ENCODE measurements at places on chromosomes 12 and 14.

- DNase-seq, result peak; percentile 30
Observed at GRCh38 chr12:663293-663871, at the start of gene NINJ2. Gene NINJ2 (minus strand): TSS chr12:663445. CDS start chr12:663360, 85 bp downstream.

DNA sequence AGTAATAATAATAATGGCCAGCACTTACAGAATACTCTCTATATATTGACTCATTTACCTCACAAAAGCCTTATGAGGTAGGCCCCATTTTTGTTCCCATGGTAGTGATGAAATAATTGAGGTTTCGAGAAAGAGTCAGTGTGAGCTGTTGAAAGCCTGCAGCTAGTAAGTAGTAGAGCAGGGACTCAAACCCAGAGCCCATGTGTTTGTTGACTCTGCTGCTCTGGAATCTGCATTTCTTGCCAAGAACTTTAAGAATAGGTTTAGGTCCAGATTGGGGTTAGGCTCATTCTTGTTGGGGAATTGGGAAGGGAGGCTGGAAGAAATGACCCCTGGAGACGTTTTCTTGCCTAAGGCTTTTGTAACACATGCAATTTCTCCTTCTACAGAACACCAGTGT is 27.9 kb downstream of the DYRK4 start:
- DNase-seq, result no peak

DNA sequence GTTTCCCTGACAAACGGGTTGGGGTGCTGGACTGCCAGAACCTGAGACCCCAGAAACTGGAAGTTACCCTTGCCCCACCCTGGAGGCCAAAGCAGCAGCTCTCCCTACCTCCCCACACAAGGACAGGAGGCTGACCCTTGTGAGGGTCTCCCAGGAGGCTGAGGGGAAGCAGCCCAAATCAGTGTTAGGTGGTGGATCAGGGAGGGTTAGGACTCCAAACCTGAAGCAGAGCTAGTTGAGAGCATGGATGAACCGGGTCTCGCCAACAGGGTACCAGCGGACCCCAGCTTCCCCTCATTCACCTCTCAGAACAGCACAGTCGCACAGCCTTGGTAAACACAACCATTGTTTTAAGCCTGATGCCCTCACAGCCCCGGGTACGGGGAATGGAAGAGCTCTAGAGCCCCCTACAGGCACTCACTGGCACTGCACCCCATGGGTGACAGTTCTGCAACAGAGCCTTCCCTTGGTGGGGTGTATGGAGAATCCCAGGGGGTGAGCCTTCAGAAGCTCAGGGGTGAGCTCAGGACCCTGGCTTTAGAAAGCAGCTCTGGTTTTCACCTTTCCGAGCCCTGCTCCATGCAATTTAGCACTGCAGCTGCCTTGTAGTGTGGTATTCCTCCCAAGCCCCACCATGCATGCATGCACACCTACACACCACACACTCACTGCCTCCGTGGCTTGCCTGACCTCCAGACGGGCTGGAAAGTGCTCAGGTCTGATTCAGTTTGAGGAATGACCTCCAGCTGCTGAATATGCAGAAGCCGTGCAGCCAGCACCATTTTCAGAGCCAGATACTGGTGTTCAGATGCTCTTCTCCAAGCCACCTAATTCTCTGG is 11.2 kb downstream of the ESRRB start:
- peak; percentile 78 for DNase-seq

- peak; percentile 36 for DNase-seq
Observed at GRCh38 chr14:92914087-92914656, 8.8 kb upstream of the CHGA start.

DNA sequence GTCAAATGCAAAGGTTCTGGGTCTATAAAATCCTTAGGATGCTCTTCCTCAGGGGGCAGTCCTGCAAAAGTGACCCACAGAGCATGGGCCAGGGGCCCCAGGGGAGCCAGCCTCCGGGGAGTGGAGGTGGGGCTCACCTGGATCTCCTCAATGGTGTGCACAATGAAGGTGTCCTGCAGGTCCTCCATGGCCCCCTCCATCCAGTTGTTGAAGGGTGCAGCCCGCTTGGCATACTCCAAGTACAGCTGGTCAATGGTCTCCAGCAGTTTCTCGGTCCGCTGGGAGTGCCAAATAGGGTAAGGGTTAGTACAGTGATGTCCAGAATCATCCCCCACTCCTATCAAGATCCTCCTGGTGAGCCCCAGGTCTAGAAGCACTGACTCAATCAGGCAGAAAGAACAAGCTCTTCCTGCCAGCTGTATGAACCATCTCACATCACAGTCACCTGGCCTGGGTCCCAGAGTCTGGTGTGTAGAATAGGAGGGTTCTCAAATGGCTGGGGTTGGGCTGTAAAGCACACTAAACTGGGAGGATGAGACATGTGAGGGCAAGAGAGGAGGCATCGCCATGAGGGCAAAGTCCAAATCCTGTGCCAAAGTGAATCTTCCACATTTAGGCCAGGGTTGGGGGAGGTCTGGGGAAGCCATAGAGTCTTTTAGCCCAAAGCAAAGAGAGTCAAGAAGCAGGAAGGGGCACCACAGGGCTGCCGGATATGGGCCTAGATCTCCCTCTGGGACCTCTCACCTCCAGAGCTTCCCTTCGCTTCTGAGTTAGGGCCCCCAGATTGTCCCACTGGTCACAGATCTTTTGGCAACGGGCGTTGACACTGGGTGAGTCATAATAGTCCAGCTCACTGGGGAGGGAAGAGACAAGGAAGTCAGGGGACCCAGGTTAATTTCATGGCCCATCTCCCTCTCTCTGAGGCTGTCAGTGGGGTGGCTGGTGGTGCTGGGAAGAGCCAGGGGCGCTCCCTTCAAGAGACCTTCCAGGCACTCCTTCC is 91.5 kb upstream of the ZFP36L1 start:
- DNase-seq, result no peak

GRCh38 chr14:55977392-55978150 is 140.6 kb upstream of the PELI2 start:
- DNase-seq, result no peak

GRCh38 chr14:52077256-52077979 is 8.6 kb upstream of the NID2 start:
- no peak for DNase-seq

GRCh38 chr14:81314443-81315175 is 85.5 kb downstream of the STON2 start:
- no peak for DNase-seq

DNA sequence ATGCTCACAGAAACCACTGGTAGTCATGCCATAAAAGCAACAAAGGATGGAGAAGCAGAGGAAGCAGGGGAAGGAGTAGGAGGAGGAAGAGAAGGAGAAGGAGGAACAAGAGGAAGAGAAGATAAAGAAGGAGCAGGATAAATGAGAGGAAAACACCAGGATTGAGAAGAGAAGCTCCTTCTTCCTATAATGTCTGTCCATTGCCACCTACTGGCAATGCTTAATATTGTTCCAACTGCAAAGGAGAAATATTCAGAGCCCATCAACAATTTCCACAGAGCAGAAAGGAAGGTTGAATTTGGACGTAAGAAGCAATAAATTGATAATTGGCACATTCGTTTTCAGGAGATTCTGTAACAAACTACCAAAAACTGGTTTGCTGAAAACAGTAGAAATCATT is 898.4 kb downstream of the SLC16A7 start:
- no peak for DNase-seq
